Activated CD4-positive, alpha-beta T cell treated with anti-CD3 and anti-CD28 coated beads for 48 hours (primary cell): ENCODE measurements at places on chromosomes 13 and 19.

DNA sequence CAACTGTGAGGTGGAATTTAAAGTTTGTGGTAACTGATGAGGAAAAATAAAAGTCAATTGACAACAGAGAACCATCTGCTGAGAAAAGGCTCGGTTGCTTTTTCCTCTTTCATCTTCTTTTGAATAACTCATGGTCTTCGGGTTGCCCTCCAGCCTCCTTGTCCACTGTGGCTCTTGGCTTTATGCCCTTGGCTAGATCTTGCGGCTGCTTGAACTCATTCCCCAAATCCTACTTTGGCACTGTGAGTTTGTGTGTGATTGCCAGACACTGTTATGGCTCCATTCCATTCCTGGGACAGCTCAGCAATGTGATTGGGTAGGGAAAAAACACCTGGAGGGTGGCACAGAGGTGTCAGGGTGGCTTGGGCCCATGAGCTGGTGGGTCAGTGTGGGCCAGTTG lies 387.4 kb downstream of the DLEU7 start:
- DNase-seq, result no peak

DNA sequence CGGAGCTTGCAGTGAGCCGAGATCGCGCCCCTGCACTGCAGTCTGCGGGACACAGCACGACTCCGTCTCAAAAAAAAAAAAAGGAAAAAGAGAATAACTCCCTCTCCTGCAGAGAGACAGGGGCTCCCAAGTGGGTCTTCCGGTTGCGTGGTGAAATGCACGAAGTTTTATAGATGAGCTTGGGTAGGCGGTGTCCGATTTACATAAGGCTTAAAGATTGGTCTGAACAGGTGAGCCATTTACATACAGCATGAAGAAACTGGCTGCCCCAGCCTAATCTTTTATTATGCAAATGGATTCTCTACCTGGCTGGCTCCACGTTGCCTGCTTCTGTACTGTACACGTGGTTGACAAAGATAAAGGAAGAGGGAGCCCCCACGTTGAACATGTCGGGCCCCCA lies 19.5 kb downstream of the ADGRE2 start:
- DNase-seq, result no peak

GRCh38 chr13:49351871-49352270 lies 92.0 kb downstream of the CAB39L start:
- no peak for DNase-seq

DNA sequence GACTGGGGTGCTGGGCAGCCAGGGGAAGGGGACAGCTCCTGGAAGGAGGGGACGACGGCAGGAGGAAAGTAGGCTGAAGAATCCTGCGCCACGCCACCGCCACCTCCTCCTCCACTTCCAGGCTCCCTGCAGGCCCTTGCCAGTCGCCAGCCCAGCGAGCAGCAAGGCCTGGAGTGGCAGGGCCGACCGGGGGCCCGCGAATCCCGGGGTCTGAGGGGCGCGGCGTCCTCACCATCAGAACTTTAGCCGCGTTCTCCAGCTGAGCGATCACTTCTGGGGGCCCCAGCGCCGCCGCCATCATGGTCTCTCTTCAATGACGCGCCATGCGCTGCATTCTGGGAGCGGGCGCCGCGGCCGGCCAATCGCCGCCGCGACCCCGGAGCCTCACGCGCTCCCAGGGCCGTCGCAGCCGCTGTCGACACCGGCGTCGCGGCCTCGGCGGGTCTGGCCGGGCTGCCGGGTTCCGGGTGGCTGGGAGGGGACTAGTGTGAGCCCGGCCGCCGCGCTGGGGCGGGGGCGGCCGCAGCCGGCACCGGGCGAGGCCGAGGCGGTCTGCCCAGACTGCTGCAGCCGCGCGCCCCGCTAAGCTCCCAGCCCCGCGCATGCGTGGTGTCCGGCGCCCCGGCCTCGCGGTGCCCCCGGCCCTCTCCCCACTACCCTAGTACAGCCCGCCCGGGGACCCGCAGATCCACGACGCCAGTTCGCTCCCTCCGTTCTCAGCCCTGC lies at the start of gene XPO4:
TSS of gene XPO4 (minus strand) at position 309 of the 726 bp plus-strand sequence. CDS start at position 301, 8 bp downstream.
- peak; percentile 87 for DNase-seq

DNA sequence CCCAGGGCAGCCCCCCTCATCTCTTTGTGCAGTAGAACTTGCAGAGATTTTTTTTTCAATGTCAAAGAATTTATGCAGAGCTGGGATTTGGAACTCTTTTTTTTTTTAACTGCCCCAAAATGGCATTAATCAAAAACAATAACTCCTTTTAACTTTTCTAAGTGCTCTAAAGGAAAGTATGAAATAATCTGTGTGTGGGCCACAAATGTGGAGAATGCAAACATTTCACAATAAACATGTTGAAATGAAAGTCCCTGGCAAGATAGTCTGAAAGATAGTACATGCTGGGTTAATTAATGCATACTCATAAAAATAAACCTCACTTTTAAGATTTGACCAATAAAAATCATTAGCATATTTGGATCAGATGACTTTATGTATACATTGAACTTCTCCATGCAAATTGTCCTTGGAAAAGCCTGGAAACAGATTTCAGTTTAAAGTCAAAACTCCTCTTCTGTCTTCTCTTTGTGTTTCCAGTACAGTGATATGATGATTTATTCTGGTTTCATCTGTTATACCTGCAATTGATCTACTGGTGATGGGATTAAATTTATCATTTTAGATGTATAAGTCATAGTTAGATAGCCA lies 30.5 kb upstream of the ZNF536 start:
- no peak for DNase-seq

- no peak for DNase-seq
These were observed 417.9 kb downstream of the GPC5 start for GRCh38 chr13:91816263-91816807.

- peak; percentile 72 for DNase-seq
These were observed 412.8 kb downstream of the ZNF536 start for GRCh38 chr19:30784850-30785457.

GRCh38 chr13:93260591-93260990 lies 34.0 kb downstream of the GPC6 start:
- no peak for DNase-seq

GRCh38 chr13:87280139-87280538 lies 391.0 kb upstream of the SLITRK5 start:
- DNase-seq, result no peak

DNA sequence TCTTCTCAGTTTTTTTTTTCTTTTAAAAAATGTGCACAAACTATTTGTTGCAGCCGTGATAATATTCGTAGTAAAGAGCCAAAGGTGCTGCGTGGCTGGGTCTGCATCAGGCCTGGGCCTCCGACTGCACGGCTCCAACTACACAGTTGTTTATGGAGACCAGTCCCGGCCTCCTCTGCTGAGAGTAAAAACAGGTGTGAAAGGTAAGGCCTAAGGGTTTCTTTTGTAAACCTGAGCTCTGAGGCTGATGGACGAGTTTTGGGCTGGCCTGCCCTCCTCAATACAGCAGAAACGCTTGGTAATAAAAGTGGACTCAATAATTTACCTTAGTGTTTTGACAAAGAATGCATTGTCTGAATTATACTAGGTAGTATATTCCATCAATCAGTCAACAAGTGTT lies 3.9 kb downstream of the MBNL2 start:
- DNase-seq, result no peak

DNA sequence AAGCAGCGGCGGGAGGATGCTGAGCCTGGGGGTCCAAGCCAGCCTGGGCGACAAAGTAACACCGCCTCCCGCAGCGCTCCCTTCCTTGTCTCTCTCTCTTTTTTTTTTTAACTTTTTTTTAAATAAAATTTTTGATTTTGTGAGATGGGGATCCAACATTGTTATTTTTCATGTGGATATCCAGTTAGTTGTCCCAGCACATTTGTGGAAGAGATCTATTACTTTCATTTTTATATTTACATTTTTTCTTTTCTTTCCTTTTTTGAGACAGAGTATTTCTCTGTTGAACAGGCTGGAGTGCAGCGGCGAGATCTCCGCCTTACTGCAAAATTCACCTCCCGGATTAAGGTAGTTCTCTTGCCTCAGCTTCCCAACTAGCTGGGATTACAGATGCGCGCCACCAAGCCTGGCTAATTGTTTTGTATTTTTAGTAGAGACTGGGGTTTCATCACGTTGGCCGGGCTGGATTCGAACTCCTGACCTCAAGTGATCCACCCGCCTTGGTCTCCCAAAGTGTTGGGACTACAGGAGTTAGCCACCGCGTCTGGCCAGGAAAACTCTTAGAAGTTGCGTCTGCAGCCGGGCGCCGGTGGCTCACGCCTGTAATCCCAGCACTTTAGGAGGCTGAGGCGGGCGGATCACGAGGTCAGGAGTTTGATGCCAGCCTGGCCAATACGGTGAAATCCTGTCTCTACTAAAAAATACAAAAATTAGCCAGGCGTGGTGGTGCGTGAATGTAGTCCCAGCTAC lies 19.4 kb downstream of the ZNF816 start:
- no peak for DNase-seq

DNA sequence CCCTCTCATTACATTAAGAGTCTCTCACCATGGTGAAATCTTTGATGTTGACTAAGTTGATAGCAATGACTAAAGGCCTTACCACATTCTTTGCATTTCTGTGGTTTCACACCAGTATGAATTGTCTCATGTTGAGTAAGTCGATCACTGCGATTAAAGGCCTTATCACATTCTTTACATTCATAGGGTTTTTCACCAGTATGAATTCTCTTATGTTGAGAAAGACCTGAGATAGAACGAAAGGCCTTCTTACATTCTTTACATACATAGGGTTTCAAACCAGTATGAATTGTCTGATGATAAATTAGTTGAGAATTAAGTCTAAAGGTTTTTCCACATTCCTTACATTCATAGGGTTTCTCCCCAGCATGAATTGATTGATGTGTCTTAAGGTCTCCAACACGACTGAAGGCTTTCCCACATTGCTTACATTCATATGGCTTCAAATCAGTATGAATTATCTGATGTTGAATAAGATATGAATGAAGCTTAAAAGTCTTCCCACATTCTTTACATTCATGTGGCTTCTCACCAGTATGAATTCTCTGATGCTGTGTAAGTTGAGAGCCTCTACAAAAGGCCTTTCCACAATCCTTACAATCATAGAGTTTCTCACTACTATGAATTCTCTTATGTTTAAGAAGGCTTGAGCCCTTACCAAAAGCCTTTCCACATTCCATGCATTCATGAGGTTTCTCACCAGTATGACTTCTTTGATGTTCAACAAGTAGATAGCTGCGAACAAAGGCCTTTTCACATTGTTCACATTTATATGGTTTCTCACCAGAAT lies 45.6 kb downstream of the ZNF283 start:
- no peak for DNase-seq

DNA sequence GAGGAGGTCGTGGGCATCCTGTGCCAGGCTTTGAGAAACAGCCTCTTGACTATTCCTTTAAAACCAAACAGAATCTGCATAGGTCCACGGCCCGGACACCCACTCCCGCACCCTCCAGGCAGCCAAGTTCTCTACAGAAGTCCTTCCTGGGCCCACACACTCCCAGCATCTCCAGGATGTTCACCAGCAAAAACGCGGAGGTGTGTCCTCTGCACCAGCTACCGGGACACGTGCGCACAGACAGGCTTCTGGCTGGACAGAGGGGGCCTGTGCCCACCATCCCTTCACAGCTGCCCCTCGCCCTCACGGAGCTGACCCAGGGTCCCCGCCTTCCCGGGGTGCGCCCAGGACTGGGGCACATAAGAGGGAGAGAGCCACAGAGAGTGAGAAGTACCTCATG lies 44.2 kb downstream of the CEBPG start:
- DNase-seq, result no peak

DNA sequence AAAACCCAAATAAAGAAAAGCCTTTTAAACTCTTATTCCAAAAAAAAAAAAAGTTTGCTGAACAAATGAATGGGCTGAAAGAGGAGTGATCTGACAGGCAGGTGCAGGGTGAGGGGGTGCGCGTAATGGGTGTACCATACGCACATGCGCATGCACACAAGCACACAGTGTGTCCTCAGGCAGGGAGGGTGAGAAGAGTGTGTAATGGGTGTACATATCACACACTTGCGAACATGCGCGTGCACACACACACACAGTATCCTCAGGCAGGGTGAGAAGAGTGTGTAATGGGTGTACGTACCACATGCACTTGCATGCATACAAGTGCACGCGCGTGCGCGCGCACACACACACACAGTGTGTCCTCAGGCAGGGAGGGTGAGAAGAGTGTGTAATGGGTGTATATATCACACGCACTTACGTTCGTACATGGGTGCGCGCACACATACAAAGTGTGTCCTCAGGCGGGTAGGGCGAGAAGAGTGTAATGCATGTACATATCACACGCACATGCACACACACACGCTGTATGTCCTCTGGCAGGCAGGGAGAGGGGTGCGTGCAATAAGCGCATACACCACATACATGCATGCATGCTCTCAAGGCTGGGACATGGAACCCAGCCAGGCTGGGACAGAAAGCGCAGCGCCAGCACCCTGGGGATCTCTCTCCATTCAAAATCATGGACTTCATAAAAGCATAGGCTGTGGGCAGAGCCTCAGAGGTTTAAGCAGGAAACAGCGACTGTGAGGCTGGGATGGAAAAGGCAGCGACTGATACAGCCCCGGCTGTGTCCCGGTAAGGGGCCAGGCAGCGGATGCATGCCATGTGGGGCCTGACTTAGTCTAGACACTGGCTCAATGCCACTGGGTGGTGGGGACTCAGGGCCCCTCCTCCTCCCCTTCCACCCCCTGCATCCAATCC lies 70.4 kb downstream of the CEBPG start:
- no peak for DNase-seq

GRCh38 chr19:21568816-21569493 lies 63.6 kb downstream of the ZNF429 start:
- DNase-seq, result peak; percentile 93

DNA sequence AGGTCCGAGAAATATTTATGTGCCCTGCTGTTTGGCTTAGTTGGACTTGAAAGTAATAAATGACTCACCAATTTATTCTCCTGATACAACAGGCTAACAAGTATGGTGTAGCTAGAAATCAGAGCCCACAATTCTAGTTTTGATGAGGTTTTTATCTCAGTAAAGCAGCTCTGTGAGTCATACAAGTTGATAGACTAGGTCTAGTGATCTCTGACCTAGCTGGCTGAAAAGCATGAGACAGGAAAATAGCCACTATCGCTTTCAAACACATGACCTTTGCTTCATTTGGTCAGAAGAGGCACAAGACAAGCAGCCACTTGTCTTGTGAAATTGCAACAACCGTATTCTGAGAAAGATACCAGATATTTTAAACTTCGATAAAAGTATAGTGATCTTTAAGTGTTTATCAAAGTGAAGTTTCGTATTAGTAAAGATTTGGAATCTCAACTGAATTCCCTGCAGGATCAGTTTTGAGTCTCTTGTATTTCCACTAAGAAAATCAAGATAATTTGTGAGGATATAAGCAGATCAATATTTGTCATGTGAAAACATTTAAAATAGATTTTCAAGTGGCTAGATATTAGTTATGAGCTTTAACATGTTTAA lies 126.7 kb downstream of the MAB21L1 start:
- DNase-seq, result no peak

DNA sequence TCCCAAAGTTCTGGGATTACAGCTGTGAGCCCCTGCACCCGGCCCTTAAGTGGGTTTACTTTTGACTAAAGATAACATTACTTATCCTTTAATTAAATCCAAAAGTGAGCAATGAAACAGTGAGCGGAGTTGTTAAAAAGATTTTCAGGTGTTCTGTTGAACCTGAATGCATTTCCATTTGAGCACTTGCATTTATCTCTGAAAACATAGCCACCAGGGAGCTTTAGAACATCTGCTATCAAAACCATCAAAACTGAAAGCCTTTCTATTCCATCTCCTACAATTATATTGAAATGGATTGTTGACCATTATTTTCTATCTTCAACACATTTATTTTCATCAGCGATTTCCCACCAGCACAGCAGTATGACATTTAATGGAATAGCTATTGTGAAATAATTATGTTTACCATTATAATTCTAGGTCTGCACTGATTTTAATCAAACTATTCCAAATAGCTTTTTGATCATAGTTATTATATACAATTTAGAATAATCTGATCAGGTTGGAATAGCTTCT lies 269.0 kb downstream of the FGF14 start:
- DNase-seq, result no peak
